Neuronal stem cell (in vitro differentiated cells): ENCODE measurements at places on chromosomes 6 and 20.

DNA sequence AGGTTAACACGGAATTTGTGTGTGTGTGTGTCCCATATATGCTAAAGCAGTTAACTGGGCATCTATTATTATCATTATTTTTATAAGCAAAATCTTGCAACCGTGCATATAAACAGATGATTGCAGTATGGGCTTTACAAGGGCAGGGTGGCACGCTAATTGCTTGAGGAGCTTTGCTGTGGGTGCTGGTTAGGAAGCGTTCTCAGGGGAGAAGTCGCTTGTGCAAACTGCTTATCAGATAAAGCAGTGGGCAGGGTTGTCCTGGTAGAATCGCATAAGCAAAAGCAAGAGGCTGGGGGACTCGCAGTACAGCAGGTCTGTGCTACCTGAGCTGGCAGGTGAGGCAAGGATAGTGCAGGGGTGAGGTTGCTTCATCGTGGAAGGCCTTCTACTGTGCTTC lies 9.7 kb upstream of the CCN6 start:
- DNase-seq: no peak

GRCh38 chr6:106715922-106716321 lies 86.5 kb downstream of the QRSL1 start:
- no peak for DNase-seq

GRCh38 chr6:52304983-52305390 lies 20.4 kb upstream of the MCM3 start:
- DNase-seq: no peak

GRCh38 chr6:16471910-16472297 lies 233.5 kb downstream of the GMPR start:
- no peak for DNase-seq

GRCh38 chr6:144690133-144690532 lies 405.0 kb downstream of the UTRN start:
- DNase-seq: no peak

- DNase-seq: no peak
Observed at GRCh38 chr6:148365041-148365440, 22.4 kb downstream of the SASH1 start.

GRCh38 chr6:49636713-49637349 lies at the start of gene RHAG:
Gene RHAG (minus strand): TSS chr6:49636839. CDS start chr6:49636812, 27 bp downstream.
- DNase-seq: no peak

DNA sequence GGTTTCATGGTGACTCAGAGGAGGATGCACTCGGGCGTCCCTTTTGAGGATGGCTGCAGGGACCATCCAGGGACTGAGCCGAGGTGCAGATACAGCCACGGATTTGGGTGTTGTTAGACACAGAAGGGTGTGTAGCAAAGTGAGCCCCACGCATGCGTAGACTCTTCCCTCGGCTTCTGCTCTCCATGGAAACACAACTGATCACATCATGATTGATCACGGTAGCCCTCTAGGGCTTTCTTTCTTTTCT lies 606 bp upstream of the ULBP1 start:
- DNase-seq: no peak

- no peak for DNase-seq
Observed at GRCh38 chr6:157304899-157305663, 18.2 kb downstream of the TMEM242 start.

GRCh38 chr6:146901940-146902816 lies 302.0 kb upstream of the STXBP5 start:
- no peak for DNase-seq

GRCh38 chr20:36967636-36968035 lies 16.1 kb upstream of the SAMHD1 start:
- DNase-seq: no peak
